Stimulated activated CD4-positive, alpha-beta T cell treated with anti-CD3 and anti-CD28 coated beads, Interleukin-4, amount 100 ng/mL, for 48 hours (primary cell): ENCODE measurements at places on chromosomes 11 and 22.

DNA sequence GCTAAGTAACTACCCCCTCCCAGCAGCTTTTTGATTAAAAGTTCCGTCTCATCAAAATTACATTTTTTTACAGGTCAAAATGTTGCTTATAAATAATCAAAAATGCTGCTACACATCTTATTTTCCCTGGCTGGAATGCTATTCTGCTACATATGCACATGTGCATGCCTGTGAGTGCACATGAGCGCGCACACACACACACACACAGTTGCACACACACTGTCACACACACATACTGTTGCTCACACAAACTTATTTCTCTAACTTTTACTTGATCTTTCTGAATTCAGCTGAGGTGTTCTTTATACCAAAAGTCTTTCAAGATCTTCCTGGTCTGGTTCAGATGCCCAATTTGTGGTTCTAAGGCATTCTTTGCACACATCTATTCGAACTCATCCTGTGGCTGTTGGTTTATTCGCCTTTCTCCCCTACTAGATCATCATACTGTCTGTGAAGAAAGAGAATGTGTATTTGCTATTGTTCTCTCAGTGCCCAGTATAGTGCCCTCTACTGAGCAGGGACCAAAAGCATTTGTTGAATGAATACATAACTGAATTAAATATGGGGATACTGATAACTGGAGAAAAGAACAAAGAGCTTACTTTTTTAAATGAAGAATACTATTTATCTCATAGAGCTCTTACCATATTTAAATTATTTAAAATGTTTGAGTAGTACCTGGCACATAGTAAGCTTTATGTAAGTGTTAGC lies 68.1 kb upstream of the CCDC179 start:
- no peak for DNase-seq

- DNase-seq = no peak
Measured at GRCh38 chr22:25747245-25747944, 5.4 kb downstream of the MYO18B start.

DNA sequence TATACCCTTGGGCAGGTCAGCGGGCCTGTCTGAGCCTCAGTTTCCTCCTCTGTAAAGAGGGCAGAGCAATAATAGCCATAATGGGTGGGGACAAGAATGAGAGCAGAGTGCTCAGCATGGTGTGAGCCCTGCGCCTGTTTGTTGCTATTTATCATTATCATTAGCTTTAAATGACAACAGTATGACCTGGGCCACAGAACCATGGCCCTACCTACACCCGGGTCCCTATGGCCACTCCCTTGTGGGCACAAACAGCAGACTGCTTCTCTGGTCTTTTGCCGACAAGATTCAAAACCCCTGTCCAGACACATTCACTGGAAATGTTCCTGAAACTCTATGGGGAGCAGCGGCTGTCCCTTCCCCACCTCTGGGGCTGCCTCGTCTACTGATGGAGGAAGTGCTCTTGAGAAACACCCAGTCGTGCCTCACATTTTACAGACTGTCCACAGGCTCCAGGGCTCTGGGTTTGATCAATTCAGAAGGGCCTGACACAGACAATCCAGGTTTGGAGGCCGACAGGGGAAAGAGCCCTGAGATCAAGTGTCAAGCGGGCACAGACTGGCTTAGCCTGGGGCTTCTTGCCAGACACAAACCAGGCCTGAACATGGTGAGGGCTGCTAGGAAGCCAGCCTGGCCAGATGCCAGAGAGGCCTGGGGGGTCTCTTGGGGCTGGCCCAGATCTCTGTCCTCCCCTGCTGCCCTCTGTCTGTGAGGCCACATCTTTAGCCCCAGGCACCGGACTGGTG lies 112.5 kb upstream of the CD82 start:
- DNase-seq = no peak

DNA sequence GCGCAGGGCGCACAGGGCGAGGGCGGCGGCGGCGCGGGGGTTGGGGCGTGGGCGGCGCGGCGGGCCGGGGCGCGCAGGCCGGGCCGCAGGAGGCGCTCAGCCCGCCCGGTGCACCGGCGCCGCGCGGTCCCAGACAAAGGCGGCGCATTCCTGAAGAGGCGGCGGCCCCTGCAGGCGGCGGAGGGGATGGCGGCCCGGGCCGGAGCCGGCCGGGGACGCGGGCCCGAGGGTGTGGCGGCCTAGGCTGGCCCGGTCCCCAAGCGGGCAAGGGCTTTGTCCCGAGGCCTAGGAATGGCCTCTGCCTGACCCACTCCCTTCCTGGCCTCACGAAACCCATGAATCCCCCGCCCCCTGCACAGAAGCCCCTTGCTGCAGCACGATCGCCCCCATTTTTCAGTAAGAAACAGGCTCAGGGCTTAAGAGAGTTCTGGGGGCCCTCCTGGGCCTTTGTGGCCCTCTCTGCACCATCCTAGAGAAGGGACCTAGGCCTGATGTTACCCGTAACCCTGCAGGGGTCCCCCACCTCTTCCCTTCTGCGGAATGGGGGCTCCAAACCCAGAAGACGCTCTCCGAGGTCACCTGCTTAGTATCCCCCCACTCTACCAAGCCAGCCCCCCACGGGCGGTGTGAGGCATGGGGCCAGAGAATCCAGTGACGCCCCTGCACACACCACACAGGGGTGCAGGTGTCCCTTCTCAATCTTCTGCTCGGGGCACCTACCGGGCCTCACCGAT lies at the start of gene RTN4R:
Gene RTN4R, minus strand, starts transcription at position 40 of the 734 bp plus-strand sequence. CDS start 226 bp downstream, outside the sequence.
- DNase-seq = peak; percentile 45

- no peak for DNase-seq
Measured at GRCh38 chr11:34169686-34170085, 64.3 kb downstream of the NAT10 start.

- DNase-seq = no peak
Measured at GRCh38 chr11:74672332-74672955, 58.8 kb downstream of the CHRDL2 start.

- DNase-seq = no peak
Measured at GRCh38 chr22:47119181-47119580, 356.7 kb downstream of the TBC1D22A start.

GRCh38 chr11:19924716-19925115 lies 212.1 kb downstream of the NAV2 start:
- no peak for DNase-seq

- no peak for DNase-seq
Measured at GRCh38 chr11:61059260-61059752, 43.0 kb upstream of the CD5 start.

- no peak for DNase-seq
Measured at GRCh38 chr11:99814738-99815137, 794.0 kb downstream of the CNTN5 start.

DNA sequence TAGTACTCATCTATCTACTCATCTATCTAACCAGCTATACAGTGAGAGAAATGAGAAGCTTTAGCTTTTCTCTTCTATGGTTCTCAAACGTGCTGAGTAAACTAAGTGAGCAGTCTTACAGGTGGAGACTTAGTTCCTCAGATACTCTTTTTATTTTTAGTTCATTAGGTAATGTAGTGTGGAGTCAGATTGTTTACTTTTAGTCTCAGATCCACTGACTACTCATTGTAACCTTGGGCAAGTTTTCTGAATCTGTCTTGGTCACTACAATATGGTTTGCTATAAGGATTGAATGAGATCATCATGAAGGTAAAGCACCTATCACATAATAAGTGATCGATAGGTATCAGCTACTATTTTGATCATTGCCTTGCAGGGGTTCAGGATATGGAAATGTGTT lies 160.1 kb downstream of the RAB38 start:
- DNase-seq = no peak

DNA sequence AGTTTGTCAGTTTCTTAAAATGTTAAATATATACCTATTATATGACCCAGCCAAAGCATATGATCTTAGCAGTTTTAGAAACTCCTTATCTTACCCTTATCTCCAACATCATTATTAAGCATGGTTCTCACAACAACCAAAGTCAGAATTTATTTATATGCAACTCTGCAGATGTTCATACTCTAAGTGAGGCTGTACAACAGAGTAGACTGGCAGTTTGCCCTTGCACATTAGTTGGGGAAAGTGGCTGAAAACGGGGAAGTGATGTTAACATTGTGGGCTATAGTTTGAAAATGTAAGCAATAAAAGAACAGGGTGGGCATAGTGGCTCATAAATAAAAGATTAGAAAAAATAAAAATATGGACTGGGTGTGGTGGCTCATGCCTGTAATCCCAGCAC lies 49.7 kb downstream of the ATG16L2 start:
- DNase-seq = no peak

DNA sequence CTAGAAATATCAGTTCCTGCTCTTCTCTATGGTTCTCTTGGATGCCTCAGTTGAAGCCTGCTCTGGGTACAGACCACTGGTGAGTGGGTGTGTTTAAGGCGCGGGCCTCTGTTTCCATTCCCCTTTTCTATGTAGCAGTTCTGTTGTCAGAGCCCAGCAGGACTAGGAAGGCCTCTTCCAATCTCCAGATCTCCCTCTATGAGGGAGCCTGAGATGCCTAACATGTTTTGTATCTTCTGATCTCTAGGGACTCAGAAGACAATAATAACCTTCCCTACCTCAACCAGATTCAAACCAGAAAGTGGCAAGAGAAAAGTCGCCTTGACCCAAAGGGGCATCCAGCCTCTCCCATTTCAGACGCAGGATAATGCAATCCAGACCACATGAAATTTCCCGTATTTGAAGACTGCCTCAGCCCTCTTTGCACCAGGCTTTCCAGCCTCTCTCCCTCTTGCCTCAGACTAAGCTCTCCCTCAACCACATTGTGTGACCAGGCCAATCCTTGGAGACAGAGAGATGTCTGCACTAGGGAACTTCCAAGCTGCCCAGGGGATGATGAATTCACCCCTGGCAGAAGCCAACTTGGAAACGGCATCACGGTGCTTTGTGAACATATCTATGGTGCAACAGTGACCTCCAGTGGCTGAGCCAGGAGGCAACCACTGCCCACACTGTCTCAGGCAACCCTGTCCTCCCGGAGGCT lies 150.1 kb upstream of the UBASH3B start:
- DNase-seq = peak; percentile 32

GRCh38 chr11:112225753-112226061 lies 521 bp upstream of the PTS start:
- DNase-seq = no peak

DNA sequence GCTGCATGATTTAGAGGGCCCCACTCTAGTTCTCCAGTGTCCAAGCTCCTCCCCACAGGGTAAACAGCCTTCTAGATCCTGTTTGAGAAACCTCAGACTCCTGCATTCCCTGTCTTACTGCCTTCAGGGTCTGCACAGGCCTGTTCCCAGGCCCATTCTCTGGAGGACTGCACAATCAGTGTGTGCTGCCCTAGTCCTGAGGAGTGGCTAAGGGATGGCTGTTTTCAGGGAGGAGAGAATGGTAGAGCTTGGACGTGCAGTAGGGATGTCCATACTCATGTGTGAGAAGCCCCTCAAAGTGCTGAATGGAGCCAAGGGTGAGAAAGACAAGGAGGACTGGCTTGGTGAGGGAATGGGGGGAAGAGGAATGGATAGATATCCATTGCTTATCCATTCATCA lies 103.8 kb upstream of the CCDC90B start:
- DNase-seq = no peak

DNA sequence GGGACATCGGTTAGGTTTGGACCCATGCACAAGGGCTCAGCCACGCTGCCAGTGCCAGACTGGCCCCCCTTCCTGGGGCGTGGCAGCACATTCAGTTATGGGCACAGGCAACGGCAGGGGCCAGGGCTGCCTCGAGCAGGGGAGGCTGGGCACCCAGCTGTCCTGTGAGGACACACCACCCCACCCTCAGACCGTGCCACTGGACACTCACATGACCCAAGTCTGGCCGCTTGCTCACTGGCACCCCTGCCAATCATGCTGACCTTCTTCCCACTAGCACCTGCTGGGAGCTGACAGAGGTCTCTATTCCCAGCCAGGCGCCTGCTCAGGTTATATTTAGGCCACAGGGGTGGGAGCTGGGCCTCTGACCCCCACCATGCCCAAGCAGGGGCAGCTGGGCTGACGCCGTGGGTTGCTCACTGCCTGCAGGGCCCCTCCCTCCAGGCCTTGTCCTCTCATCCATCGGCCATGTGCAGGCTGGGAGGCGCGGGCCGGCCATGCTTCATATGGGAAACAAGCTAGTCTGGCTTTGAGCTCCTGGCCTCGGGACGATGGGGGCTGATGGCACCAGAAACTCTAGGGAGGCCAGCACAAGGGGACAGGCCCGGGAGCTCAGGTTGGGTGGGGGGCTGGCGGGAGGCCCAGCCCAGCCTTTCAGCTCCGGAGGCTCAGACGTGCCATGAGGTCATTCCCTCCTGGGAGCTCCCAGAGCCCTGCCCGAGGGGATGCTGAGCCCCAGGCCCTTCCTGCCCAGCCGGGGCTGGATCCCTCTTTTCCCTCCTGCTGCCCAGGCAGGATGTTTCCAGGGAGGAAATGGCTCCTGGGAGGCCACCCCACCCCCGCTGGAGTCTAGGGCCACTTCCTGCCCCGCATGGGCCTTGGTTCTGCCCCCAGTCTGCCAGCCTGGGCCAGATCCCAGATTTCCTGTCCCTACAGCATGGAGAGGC lies 15.2 kb upstream of the TBX1 start:
- DNase-seq = no peak

DNA sequence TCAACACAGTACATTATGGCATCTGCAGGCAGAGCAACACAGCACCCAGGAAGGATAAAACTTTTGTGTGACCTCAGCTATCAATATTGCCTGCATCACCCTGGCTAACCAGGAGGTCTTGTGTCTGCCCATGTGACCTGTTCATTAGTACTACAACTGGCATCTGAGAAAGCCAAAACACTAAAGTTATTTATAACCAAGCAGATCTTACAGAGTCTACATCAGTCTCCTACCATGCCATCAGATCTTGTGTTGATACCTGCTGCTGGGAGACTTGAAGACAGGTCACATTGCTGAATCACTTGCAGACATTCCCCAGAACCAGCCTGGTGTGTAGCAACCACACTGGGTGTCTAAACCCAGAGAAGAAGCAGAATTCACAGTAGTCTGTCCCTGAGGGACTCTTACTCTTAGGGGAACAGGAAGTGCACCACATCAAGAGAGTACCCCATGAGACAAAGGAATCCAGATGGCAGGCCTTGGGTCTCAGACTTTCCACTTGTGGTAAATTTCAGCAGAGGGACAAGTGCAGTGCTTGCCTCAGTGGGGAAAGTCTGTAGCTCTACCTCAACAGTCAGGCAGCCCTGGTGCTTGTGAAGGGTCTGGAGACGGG lies 7.0 kb downstream of the OR9G1 start:
- DNase-seq = no peak
